Tibial artery (tissue), 4 donors: ENCODE measurements at places on chromosomes 5 and 9.

- H3K27me3 ChIP-seq = no peaks in the 10 kb centered on the region
- H3K4me1 ChIP-seq = no peaks in the 10 kb centered on the region
- no peak overlapping the region for H3K27ac ChIP-seq
Measured at GRCh38 chr9:108603141-108603540, 252.6 kb downstream of the ACTL7B start.

- no peaks in the 10 kb centered on the region for H3K36me3 ChIP-seq
- no peak overlapping the region for H3K4me3 ChIP-seq
- no peaks in the 10 kb centered on the region for H3K27me3 ChIP-seq
- H3K4me1 ChIP-seq = peaks cover 7% of the 10 kb centered on the region
- H3K27ac ChIP-seq = no peak overlapping the region
- no peak for DNase-seq
Measured at GRCh38 chr9:112558476-112558875, 71.8 kb downstream of the KIAA1958 start.

DNA sequence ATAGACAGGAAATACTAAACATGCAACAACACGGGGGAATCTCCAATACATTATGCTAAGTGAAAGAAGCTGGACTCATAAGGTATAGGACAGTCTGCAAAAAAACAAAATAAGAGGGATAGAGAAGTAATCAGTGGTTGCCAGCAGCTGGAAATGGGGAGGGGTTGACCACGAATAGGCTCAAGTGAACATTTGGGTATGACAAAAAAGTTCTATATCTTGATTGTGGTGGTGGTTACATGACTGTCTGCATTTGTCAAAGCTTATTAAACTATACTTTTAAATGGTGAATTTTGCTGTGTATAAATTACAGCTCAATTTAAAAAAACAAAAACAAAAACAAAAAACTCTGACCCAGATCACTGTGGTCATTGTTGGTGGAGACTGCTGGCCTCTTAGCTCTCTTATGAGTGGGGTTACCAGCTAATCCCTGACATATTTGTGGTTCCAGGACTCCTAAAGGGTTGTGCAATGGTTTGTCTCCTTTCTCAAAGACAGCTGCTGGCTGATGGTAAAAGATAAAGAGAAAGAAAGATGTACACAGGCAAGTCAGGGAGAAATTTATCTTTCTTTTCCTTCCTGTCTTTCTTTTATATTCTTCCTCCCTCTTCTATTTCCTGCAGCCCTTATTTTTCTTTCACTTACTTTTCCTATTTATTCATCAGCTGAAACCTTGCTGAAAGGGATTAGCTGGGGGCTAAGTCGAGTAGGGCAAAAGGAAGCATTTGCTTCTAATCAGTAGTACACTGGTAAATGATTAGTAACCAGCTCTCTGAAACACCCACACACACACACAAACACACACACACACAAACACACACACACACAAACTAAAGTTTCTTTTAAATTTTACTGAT, 42.6 kb upstream of the APC start:
- no peak overlapping the region for H3K4me3 ChIP-seq
- no peak for DNase-seq
- no peak overlapping the region for H3K27ac ChIP-seq

GRCh38 chr9:98043915-98044314, 12.6 kb upstream of the NANS start:
- H3K4me1 ChIP-seq = no peaks in the 10 kb centered on the region
- H3K27me3 ChIP-seq = no peaks in the 10 kb centered on the region
- no peak overlapping the region for H3K27ac ChIP-seq
- no peaks in the 10 kb centered on the region for H3K36me3 ChIP-seq
- H3K4me3 ChIP-seq = no peak overlapping the region

DNA sequence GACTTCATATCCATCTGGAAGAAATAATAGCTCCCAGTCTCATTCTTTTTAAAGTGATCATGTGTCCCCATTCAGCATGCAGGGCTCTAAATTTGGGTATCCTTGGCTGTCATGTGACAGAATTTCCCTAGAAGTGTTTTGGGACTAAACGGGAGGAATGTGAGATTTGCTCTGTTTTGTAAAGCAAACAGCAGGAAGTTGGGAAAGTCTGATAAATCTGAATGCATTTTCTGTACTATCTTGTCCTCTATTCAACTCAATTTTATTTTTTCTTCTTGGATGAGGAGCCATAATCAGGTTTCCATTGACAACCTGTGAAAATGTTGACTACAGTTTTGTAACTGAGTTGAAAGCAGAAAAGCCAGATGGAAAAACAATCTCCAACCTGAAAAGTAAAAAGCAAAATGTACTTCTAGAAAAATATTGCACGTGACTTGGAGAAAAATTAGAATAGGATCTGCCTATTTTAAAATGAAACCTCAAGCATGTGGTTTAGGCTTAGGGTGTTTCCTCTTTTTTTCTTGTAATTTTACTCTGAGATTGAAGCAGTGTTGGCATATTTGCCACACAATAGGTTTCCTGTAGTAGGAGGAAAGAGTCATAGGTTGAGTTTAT, 76.2 kb upstream of the IL6ST start:
- peak overlapping the region; percentile 18 for H3K27ac ChIP-seq
- no peaks in the 10 kb centered on the region for H3K27me3 ChIP-seq
- DNase-seq = no peak
